NCI-H1105 (cell line): ENCODE measurements at places on chromosomes 3 and 15.

GRCh38 chr3:119302697-119303551 is 8.7 kb downstream of the ARHGAP31 start:
- DNase-seq, result no peak

GRCh38 chr15:70165716-70166284 is 68.1 kb upstream of the TLE3 start:
- DNase-seq, result no peak

- DNase-seq, result no peak
Observed at GRCh38 chr15:36251450-36251849, 328.0 kb upstream of the CDIN1 start.

GRCh38 chr3:151445273-151446001 is 15.4 kb downstream of the IGSF10 start:
- DNase-seq, result no peak

GRCh38 chr15:99692825-99693224 is 40.4 kb downstream of the LYSMD4 start:
- no peak for DNase-seq

- no peak for DNase-seq
Observed at GRCh38 chr3:79906106-79906505, 138.3 kb upstream of the ROBO1 start.

- DNase-seq, result no peak
Observed at GRCh38 chr15:45402955-45403877, 24.9 kb upstream of the GATM start.

- no peak for DNase-seq
Observed at GRCh38 chr3:15310491-15311370, 21.7 kb downstream of the SH3BP5 start.

- DNase-seq, result no peak
Observed at GRCh38 chr3:129602730-129603560, 3.5 kb downstream of the PLXND1 start.

- DNase-seq, result no peak
Observed at GRCh38 chr3:38283810-38284755, 2.0 kb downstream of the SLC22A14 start.

- DNase-seq, result no peak
Observed at GRCh38 chr3:64502284-64502683, 185.5 kb downstream of the ADAMTS9 start.

- DNase-seq, result no peak
Observed at GRCh38 chr15:74838137-74838516, 4.8 kb downstream of the ULK3 start.

DNA sequence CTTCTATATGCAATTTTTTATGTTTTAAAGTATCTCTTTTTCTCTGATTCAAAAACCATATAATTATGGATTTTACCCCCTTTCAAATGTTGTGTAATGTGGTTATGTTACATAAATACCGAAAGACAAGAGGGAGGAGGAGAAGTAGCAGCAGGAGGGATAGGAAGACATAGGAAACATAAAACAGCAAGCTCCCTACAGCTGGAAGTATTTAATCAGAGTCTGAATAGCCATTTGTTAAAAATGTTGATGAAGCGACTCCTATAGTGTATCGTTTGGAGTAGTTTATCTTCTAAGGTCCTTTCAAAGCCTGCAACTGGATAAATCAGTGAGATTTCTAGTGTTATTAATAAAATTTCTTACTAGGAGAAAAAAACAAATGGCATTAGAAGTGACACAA is 598.1 kb upstream of the GOLIM4 start:
- no peak for DNase-seq

GRCh38 chr3:48561045-48561736 is 2.4 kb downstream of the UCN2 start:
- no peak for DNase-seq

- DNase-seq, result no peak
Observed at GRCh38 chr15:34598799-34599585, 15.5 kb upstream of the GOLGA8B start.

DNA sequence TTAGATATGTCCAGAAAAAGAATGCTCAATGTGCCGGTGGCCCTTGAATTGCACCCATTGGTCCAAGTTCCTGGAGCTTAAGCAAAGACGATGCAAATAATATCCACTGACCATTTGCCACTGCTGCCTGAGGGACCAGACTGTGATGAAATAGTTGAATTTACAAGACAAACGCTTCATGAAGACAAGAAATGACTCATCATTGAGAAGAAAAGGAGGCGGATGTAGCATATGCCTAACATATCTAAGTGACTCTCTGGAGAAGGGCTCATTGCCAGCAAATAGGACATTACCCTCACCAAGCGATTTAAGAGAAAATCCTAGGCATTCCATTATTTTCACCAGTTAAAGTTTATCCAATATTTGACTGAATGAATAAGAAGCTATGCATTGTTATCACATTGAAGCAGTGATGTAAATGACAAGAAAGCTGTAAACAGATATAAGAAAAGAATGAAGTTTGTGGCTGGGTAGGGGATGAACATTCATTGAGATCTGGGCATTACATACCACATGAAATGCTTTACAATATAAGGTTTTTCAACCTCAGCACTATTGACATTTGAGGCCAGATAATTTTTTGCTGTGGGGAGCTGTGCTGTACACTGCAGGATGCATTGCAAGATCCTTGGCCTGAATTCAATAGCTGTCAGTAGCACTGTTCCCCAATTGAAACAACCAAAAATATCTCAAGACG is 48.9 kb upstream of the CPNE4 start:
- no peak for DNase-seq

GRCh38 chr15:75452865-75453702 is 1.6 kb upstream of the SIN3A start:
- peak; percentile 36 for DNase-seq

DNA sequence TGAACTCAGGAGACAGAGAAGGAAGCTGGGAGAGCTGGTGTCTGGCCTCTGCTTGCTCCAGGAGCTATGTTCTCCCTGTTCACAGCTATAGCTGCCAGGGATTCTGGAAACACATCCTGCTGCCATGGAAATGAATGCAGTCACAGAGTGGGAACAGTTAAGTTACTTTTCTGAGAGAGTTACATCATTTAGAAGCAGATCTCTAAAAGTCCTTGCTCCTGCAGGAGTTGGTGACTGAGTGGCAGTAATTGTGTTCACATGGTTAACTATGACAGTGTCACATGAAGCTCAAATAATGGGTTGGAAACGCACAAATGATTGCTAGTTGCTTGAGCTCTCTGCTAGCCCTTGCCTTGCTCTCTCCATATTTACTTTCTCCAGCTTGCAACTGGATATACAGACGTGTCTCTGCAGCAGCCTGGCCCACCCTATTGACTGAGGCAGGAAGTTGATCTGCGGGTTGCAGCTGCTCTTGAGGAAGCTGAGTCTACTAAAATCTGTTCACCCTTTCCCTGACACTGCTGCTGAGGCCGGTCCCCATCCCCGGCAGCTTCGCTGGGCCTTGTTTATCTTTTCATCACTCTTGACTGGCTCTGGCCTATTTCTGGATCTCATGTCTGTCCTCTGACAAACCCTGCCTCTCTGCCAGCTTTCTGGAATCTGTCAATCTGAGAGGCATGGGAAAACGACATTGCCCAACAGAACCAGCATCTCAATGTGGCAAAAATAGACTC is 16.7 kb upstream of the ISLR start:
- DNase-seq, result no peak

GRCh38 chr15:95626501-95627361 is 703.8 kb upstream of the NR2F2 start:
- DNase-seq, result no peak

DNA sequence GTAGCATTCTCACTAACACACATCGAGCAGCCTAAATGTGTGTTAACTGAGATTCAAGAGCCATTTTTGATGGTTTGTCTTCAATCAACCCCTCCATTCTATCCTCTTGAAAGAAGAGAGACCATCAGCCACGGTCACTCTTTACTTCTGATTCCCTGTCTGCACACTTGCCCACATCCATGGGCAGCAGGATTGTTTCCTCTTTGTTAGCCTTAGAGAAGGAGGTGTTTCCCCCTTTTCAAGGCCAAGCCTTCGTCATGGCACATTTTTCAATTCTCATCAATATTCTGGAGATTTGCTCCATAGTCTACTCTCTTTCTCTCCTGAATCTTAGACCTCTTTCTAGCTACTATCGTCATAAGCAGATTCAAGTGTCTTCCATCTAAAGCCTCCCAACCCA is 522.4 kb upstream of the NAALADL2 start:
- DNase-seq, result no peak

DNA sequence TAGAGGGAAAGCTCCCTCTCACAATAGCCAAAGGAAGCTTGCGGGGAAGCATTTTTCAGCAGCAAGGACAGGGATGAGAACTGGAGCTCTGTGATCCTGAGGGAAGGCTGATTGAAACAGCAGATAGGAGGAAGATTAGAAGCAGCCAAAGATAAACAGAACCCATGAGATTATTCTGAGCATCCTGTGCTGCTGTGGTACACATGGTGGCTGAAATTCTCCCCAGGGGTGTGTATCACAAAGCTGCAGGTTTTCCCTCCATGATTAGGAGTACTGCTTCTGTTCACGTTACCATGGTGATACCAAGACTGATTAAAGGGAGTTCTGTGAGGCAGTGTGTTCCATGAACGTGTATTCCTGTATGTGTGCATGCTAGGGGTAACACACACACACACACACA is 30.3 kb upstream of the PSMD6 start:
- no peak for DNase-seq

- no peak for DNase-seq
Observed at GRCh38 chr3:5756443-5756842, 568.9 kb downstream of the EDEM1 start.

- no peak for DNase-seq
Observed at GRCh38 chr3:5054098-5054497, 68.0 kb upstream of the ARL8B start.

GRCh38 chr3:184465883-184466412 is 86.1 kb downstream of the CHRD start:
- no peak for DNase-seq

DNA sequence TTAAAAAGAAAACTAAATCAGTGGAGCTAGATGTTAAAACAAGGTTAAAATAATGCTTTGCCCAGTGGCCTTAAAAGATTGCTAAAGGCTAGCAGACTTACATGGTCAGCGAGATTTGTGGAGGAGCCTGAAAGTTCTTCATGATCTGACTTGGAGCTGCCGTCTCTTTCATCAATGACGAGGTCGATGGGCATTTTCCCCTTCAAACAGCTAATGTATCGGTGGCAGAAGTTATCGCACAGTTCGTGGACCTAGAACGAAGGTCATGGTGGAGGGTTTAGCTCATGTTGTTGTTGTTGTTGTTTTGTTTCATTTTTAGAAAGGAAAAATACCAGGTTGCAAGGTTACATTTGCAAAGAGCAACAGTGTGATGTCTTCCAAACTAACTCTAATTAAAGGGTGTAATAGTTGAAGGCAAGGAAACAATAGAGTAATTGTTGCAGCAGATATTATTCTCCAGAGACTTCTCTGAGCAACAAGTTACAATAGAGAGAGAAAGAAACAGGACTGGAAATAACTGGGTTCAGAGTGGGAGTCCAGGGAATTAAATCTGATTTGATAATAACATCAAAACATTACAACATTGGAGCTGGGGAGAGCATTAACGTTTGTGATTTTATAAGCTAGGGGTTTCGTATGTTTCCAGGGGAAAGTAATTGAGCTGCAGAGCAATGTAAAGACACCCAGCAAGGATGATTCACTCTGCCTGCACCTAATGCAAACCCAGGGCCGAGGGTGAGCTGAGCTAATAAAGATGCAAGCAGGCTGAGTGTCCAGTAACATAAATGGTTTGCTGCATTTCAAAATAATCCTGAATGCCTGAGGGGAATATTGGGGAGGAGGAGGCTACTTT is 6.6 kb downstream of the MEIS2 start:
- DNase-seq, result no peak

DNA sequence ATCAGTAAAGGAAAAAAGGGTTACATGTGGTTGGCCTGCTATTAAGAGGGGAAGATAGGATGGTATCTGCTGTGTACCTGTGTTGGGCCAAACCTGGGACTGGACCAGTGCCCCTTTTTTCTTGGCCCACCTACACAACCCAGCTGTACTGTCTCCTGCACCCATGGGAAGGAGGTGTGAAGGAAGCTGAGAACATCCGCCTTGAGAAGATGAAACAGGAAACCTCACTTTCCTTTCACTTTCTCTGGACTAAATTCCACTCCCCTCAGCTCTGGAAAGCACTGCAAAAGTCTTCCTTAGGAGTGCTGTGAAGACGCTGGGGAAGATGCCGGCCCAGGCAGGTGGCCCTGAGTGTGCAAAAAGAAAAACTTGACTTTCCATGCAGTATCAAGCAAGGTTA is 37.6 kb downstream of the LRRN1 start:
- no peak for DNase-seq
